Foreskin keratinocyte (primary cell): ENCODE measurements at places on chromosomes 2 and 18.

GRCh38 chr2:55936351-55936750, 12.8 kb upstream of the EFEMP1 start:
- DNase-seq, result no peak

DNA sequence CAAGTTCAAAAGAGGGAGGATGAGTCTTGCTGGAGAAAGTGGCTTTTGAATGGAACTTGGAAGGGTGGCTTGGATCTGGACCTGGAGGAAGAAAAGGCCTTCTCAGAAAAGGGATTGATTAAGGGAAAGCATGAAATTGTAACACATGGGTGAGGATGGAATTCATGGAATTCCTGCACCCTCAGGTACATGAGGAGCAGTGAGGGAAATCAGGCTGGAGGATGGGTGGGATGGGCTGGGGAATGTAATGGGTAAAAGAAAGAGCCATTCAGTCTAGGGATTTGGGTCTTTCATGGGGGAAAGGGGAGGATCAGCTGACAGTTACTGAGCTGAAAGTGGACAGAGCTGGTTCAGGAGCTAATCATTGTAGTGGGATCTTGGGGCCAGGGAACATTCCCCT, 51.2 kb upstream of the HAAO start:
- DNase-seq, result no peak

- no peak for DNase-seq
These were observed 76.1 kb downstream of the SEPTIN10 start for GRCh38 chr2:109537565-109538222.

GRCh38 chr2:161090411-161090810, 69.8 kb upstream of the TANK start:
- DNase-seq, result no peak

DNA sequence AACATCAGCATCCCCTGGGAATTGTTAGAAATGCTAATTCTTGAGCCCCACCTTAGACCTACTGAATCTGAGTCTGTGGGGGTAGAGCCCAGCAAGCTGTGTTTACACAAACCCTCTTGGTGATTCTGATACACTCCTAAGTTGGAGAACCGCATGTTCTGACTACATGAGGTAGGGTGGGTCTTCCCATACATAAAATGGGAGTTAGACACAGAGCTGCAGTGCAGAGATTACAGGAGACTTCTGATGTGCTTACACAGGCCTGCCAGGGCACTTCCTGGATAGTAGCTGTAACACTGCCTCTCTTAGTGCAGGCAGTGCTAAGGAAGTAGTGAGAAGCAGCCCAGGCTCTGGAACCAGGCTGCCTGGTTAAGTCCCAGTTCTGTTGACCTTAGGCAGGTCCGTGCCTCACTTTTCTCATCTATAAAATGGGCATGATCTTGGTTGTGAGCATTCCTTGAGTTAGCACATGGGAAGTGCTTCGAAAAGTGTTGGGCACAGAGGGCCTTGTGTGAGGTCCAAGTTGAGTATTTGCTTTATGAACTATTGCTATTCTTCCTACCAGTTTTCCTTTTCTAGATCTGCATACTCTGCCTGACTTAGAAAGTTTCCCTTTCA, 67.3 kb downstream of the GLI2 start:
- no peak for DNase-seq
